ENCODE measurements at places on chromosomes 5 and 9.
A peak's percentile ranks its signal among the peaks of the same experiment; 100 is the strongest.

DNA sequence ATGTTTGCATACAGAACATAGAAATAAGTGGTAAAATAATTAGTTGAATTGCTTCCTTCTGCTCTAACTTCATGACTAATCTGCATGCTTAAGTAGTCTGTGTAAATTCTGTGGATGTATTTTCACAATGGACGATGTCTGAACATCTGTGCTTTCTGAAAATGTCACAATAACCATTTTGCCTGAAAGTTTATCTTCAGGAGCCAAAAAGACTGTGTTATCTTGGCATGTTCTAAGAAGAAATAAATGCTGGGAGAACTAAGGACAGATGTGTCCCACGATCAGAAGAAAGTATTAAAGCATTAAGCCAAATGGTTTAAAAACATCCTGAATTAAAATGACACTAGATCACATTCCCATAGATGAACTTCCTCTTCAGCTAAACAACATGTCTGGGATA, 397.6 kb downstream of the SPOCK1 start:
- no peak for DNase-seq

- DNase-seq = peak; percentile 3
These were observed 96.3 kb upstream of the RANBP3L start for GRCh38 chr5:36397901-36398536.

- no peak for DNase-seq
These were observed 15.6 kb downstream of the FKBP15 start for GRCh38 chr9:113205432-113205831.

DNA sequence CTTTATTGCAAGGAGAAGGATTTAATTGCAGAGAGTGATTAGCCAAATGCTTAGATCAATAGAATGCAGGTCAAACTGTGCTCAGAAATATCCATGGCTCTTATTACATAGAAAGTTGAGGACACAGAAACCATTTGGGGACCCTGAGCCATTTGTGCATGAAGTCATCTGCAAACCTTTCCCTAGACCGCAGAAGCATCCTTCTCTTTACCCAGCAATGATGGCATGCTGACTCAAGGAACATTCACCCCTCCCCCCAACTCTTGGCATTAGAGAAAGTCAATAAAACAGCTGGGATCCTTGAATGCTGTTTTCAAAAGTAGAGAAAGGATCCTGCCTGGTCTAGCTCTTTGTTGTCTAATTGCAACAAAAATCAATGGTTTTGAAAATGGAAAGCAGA, 73.5 kb downstream of the PPP2R2B start:
- DNase-seq = no peak

DNA sequence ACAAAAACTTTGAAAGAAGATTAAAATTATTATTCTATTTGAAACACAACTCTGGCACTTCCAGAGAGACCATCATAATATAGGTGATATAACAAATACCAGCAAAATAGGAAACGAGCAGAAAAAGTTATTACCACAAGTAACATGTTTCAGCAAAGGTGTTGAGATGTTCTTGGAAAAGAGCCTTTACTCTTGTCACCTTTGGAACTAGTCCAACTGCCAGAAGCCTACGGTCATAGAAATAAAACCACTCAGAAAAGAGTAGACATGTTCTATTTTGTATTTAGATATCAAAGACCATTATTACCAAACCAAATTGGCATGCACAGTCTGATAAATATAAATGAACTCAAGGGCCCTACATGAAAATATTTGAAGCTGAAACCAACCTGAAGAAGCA, 145.0 kb upstream of the DMAC1 start:
- DNase-seq = no peak

- no peak for DNase-seq
These were observed 99.9 kb upstream of the PITX1 start for GRCh38 chr5:135133698-135134515.

DNA sequence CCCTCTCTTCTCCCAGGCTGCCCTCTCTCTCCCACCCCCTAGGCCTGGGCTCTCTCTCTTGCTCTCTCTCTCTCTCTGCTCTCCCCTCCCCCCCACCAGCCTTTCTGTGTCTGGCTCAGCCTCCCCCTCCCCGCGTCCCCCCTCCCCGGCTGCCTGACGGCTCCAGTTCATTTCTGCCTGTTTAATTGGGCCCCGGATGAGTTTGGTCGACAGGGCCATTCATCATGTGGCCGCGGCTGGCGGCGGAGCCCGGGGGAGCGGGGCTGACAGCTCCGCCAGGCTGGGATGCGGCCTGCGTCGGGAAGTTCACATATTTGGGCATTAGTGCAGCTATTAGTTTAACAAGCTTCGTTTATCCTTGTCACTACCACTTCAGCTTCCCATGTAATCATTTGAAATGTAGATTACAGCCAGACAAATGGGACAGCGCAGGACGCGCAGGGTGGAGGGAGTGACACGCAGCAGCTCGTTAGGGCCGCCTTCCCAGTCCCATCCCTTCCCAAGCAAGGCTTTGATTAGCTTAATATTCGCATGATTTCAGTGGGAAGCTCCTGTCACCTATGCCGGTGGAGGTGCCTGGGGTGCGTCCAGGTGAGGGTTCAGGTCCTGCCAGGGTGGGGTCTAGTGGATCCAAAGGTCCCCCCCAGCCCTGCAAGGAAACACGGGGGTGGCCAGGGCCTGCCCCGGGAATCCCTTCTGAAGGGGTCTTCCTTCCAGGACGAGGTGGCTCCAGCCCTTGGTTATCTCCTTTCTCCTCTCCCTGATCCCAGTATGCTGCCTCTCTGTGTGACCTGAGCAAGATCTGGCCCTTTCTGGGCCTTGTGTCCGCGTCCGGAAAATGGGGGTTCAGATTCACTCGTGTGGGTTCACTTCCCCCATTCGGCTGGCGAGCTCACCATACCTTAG, 214.8 kb downstream of the PAX5 start:
- no peak for DNase-seq

DNA sequence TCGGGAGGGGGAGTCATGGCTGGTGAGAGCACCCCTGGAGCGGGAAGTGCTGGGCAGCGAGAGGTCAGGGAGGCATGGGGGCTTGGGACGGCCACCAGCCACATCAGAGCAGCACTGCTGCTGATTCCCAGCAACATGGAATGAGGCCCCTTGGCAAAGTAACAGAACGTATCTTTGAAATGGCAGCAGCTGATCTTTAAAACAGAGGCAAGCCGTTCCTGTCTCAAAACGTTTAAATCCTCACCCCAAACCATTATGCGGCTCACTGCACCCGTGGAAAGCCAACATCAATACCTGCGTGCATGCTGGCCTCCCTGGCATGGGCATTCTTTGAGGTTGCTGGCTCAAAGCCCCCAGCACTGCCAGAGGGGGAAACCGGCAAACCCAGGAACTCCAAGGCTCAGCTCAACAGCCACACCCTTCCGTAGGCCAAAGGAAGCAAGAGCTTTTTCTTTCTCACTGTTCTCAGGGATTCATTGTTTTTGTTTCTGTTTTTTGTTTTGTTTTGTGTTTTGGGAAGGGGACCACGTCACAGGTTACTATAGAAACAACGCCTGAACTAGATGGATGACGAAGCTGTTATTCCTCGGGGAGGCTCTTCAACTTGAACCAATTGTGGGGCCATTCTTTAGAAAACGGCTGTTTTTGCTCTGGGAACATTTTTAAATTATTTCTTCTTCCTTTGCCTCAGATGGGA, 28.1 kb upstream of the OBP2B start:
- no peak for DNase-seq

DNA sequence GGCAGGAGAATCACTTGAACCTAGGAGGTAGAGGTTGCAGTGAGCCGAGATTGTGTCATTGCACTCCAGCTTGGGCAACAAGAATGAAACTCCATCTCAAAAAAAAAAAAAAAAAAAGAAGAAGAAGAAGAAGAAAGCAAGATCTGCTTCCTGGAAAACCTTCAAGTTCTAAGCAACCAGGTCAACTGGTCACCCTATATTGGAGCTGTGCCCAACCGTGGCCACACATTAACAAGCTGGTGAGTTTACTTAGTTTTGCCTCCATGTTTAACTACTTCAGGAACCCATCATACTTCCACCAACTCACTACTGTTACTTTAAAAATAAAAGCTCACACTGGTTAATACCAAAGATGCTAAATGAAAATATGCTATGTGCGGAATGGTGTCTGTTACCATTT, 12.3 kb upstream of the SKP1 start:
- no peak for DNase-seq

DNA sequence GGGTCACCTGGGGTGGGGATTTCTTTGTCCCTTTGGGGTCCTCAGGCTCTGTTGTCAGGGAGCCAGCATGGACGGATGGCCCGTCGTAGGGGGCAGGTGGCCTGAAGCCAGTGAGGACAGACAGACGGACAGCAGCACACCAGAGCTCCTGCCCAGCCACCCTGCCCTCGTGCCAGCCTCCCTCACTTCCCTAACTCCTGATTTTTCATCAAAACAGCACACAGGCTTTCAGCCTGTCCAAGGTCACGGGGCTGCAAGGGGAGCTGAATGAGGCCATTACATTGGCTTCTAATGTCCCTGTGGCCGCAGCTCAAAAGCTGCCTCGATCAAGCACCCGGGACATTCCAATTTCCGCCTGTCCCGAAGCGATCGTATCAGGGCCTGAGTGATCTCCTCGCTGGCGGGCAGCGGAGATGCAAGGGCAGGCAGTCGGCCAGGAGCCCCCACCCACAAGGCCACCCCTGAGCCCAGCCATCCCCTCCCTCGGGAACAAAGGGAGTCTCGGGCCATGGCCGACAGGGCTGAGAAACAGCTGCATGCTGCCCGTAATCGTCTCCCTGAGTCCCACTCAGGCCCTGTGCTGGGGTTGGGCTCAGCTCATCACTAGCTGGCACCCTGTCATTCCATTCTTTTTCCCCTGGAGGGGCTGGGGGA, 50.5 kb upstream of the RNU6ATAC start:
- DNase-seq = no peak

DNA sequence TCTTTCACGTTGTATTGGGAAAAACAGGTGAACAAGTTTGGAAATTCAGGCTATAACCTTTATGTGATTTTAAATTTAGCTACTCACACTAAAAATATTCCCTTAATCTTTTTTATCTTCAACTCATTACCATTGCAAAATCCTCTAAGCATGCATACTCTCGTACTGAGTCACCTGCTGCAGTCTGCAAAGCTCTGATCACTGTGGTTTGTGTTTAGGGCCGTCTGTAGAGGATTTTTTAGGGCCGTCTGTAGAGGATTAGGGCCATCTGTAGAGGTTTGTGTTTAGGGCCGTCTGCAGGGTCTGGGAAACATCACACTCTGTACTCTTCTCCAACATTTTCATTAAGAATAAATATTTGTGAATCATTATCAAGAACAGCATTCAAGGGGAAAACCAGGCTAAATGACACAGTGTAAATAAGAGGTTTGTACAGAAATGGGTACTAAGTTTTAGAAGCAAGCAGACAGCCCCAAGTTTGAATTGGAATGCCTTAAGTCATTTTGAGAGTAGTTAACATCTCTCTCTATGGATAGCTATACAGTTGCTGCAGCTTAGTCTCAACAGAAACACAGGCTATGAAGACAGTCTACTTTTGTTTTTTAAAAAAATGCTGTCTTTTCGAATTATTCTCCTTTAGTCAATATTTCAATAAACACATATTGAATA, 155.0 kb upstream of the TSLP start:
- DNase-seq = no peak

DNA sequence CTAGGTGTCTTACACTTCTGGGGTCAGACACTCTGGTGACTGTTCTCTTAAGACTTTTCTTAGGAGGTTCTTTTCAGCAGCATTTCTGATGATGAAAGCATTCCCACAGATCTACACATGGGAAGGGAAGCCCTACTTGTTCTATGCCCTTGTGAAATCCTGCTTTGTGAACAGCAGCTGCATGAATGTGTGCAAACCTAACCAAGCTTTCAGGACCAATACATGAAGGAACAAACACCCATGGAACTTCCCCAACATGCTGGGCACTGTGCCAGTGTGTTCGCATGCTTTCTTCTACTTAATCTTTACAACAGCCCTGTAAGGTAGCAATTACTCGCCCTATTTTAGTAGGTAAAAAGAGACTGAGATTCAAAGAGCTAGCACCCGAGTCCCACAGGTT, 439.9 kb upstream of the KLF4 start:
- peak; percentile 90 for DNase-seq

DNA sequence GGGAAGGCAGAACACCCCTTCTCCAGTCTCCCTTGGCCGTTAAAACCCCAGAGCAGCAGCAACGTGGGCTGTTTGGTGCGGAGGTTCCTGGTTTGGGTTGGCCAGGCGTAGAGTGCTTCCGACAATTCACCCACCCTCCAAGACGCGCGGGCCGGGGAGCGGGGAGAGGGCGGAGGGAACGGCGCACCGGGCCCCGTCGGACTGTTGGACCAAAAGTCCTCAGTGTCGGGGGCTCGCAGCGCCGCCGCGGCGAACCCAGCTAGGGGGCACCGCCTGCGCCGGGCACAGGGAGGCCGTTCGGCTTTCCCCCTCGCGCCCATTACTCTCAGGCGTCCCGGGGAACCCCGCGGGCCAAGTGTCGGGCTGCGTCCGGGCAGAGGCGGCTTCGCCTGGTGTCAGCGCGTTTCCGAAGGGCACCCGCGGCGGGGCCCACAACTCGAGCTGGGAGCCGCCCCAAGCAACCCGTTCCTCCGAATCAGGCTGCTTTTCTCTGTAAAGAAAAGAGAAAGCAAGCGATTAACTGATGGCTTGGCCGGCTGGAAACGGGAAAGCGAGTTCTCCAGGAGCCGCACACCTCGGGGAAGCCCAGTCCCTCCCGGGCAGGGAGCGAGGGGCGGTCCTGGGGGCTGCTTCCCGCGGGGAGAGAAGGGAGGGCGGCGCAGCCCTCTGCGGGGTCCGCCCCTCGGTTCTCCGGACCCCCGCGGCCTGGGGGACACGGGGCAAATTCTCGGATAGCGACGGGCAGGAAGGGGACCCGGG, 145.5 kb downstream of the ERCC6L2 start:
- peak; percentile 48 for DNase-seq

DNA sequence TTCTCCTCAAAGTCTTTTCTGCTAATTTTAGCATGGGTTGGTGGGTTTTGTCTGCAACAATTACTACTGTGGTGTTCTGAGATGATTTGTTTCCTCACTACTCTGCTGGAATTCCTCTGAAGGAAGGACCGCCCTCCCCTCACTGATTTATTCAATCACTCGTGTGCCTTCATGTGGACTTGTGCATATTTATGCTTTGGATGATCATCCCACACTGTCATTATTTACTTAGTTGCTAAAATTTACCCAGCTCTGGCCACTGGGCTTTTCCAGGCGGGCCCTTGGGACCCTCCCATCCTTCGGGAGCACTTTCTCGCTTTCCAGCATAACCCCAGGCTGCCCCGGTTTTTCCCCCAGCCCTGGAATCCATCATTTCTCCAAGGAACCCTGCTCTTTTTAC, 41.7 kb upstream of the NKD2 start:
- DNase-seq = no peak

DNA sequence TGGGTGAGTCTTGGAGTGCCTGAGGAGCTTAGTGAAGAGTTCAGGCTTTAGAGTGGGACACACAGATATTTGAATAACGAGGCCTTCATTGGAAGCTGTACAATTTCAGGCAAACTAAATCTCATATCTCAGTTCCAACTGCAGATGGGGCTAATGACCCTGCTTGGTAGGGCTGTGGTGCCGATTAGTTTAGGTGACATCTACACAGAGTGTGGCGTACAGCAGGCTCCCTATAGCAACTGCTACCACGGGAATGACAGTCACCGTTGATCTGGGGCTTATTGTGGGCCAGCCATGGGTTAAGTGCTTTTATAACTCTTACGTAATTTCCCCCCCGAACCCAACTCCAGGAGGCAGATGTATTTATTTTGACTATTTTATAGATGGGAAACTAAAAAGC, 70.8 kb downstream of the FAT2 start:
- DNase-seq = no peak

- DNase-seq = no peak
These were observed 17.8 kb downstream of the RGS3 start for GRCh38 chr9:113481176-113481787.
